Substantia nigra (tissue), 51 donors: ENCODE measurements at places on chromosomes 7 and 10.

DNA sequence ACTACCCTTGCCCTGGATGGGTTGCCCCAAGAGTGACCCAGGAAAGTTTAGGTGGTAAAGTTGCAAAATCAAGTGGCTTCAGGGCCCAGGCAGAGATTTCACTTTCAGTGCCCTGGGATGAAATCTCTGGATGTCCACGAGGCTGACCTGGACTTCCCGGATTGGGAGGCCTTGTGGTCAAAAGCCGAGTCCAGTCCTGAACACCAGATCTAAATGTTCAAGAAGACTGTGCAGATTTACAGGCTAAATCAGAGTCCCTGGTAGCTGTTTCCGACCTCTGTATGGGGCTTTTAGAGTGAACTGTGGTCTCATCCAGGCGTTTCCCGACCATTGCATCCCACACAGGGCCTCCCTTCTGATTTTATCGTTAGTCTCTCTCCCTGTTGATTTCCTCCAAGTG lies 95.3 kb downstream of the WDR11 start:
- DNase-seq = no peak

GRCh38 chr10:2079603-2080078 lies 342.3 kb upstream of the ADARB2 start:
- no peak for DNase-seq

GRCh38 chr7:69708857-69709256 lies 110.6 kb downstream of the AUTS2 start:
- DNase-seq = no peak

- DNase-seq = no peak
These were observed 20.2 kb downstream of the MCU start for GRCh38 chr10:72712136-72712535.
